ENCODE measurements at places on chromosomes 12 and 14.

DNA sequence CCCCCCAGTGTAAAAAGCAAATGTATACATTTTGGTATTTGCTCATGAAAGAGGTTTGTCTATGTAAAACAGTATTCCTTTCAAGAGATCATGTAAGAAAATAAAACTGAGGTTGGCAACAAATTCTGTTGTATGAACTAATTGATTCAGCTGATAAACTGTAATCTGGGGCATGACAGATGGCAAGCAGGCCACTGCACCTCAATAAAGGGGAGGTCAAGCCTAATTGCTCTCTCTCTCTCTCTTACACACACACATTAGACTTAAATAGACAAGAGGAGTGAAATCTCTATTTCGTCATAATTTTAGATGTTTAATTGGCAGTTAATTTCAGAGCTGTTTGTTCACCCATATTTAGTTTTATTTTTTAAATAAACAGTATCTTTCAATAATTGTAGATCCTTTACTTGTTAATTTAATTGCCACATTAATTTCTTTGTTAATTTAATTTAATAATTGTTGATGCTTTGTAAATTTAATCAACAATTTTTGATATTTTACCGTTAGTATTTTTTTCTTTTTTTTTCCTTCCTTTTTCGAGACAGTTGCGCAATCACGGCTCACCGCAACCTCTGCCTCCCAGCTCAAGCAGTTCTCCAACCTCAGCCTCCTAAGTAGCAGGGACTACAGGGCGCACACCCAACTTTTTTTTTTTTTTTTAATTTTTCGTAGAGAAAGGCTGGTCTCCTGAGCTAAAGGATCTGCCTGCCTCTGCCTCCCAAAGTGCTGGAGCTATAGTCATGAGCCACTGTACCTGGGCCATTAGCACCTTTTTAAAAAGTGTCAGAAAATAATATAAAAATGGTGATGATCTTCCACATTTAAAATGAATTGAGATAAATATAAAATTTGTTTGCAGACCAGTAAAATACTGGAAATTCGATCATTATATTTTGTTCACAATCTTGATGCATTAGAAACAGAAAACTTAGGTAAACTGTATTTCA is 577.7 kb downstream of the SLC16A7 start:
- DNase-seq: no peak

DNA sequence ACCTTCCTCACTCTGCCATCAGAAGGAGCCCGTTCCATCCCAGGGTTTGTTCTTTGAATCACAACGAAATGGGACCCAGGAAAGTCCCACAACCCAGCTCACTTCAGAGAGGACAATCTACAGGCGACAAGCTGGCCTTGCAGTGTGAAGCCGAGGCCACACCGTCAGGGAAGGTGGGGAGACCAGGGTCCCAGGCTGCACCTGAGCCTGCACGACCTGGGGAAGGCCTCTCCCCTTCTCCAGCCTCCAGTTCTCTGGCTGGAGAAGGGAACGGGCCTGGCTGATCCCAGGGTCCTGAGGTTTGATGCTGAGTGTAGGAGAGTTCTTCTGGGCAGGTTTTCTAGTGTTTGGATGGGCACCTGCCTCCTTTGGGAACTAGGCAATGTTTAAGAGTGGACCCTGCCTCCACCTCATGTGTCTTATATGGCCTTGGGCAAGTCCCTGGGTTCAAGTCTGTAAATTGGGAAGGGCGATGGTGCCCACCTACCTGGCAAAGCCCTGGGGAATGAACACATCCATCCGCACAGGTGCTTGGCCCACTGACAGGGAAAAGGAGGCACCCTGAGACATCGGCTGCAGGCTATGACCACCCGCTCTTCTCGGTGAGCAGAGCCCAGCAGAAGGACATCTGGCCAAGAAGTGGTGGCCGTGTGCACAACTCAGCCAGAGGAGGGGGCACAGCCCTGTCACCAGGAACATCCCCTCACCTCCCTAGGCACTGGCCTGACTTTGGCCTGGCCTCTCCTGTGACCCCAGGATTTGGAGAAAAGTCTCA is 77.9 kb upstream of the BCL11B start:
- no peak for DNase-seq

- DNase-seq: no peak
Measured at GRCh38 chr14:52021957-52022600, 32.7 kb downstream of the RTRAF start.

DNA sequence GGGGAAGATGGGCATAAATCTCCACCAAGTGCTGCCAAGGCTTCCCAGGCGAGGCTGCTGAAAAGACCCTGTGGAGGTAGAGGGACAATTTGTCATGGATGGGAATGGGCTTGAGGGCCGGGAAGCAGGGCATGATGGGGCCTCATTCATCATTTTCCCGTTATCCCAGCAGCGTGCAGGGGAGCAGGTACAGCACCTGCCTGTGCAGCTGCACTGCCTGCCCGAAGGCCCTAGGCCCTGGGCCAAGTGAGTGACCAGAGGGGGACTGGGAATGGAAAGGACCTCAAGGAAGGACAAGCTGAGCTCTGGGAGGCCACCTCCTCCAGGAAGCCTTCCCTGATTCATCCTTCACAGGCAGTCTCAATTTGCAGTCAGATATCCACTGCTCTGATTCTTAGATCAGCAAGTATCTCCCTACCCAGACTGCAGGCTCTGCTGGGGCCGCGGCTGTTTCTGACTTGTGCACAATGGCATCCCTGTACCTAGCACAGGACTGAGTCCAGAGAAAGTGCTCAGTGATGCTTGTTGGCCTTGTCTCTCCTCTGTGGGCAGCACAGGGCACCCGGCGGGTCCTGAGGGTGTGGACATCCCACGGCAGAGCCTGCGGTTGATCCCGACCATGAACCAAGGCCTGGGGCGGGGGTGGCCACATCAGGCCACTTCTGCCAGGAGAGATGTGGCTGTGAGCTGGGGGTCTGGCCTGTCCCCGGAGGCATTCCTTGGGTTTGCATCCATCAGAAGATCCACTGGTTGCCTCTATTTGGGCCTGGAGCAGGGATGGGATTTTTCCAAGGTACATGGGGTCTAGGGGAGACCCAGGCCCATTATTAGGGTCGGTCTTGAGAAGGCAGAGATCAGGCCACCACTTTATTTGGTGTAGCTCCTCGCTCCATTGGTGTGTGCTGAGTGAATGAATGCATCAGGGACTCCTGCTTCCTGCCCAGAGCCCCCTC is 167.3 kb upstream of the RTL1 start:
- no peak for DNase-seq

DNA sequence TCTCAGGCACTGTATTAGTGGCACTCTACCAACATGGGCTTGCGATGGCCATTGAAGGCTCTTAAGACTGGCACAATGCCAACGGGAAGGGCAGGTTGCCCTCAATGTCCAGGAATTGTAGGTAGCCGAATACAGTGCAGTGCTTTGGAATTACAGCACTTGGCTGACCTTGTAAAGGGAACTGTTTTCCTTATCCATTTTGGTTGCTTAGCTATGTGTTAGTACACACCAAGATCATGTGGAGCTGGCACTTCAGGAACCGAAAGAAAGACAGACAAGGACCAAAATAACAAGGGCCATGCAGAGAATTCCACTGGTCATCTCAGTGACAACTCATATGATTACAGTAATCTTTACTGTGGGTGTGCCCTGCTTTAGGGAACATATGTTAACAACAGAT is 72.7 kb downstream of the DYRK2 start:
- no peak for DNase-seq

- DNase-seq: no peak
Measured at GRCh38 chr12:15227004-15227679, 5.9 kb upstream of the RERG start.

GRCh38 chr14:104702673-104703072 is 13.3 kb downstream of the INF2 start:
- DNase-seq: no peak

Measured in activated CD4-positive, alpha-beta T cell treated with anti-CD3 and anti-CD28 coated beads for 4 hours (primary cell).